ENCODE measurements at places on chromosomes 16 and 17.

DNA sequence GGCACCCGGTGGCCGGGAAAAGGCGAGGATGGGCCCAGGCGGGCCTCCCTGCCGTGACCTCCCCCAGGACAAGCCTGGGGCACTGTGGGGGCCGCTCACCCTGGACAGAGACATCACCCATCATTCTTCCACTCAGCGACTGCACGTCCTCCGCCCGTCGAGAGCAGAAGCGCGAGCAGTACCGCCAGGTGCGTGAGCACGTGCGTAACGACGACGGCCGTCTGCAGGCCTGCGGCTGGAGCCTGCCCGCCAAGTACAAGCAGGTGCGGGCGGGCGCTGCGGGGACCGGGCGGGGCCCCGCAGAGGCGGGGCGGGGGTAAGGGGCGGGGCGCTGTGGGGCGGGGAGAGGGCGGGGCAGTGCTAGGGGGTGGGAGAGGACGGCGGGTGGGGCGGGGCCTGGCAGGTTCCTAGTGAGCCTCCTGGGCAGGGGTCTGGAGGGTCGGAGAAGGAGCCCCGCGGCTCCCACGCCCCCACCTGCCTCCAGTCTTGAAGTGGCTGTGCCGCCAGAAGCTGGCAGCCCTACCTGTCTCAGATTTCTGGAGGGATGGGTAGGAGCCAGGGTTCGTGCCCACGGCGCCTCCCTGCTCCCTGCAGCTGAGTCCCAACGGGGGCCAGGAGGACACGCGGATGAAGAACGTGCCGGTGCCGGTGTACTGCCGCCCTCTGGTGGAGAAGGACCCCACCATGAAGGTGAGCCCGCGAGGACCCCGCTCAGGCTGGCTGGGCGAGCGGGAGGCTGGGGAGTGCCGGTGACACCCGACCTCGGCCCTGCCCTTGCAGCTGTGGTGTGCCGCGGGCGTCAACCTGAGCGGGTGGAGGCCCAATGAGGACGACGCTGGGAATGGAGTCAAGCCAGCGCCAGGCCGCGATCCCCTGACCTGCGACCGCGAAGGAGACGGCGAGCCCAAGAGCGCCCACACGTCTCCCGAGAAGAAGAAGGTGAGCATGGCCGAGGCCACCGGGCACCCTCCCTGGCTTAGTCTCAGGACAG, 7.5 kb downstream of the NME3 start:
- no peak for DNase-seq

DNA sequence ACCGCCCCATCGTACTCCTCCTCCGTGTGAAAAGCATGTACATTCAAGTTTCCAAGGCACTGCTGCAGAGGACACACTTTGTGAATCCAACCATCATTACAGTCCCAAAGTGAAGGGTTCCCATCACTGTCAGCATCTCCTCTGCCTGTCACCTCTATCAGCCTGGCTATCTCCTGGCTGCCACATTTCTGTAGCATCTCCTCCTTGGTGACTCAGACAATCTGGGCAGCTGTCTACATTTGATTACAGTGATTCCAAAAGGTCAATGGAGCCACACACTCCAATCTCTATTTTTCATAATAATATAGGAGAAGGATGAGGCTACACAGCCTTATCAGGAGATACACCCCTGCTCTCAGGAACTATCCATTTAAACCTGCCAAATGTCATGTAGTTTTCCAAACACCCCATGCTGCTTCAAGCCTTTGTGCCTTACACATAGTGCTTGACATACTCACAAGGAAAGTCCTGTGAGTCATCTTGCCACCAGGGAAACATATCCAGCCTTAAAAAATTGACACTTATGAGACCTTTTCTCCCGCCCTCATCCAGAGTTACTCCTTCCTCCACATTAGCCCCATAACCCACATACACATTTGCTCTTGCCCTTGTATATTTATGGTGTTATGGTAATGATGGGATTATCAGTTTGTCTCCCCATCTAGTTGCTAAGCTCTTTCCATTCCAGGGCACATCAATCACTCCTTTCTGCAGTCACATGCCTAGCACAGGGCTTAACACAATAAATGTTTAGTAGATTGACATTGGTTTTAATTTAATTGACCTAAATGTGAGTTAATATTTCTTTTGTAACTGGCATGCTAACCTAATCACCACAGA, 250.1 kb upstream of the CDH5 start:
- DNase-seq = no peak

DNA sequence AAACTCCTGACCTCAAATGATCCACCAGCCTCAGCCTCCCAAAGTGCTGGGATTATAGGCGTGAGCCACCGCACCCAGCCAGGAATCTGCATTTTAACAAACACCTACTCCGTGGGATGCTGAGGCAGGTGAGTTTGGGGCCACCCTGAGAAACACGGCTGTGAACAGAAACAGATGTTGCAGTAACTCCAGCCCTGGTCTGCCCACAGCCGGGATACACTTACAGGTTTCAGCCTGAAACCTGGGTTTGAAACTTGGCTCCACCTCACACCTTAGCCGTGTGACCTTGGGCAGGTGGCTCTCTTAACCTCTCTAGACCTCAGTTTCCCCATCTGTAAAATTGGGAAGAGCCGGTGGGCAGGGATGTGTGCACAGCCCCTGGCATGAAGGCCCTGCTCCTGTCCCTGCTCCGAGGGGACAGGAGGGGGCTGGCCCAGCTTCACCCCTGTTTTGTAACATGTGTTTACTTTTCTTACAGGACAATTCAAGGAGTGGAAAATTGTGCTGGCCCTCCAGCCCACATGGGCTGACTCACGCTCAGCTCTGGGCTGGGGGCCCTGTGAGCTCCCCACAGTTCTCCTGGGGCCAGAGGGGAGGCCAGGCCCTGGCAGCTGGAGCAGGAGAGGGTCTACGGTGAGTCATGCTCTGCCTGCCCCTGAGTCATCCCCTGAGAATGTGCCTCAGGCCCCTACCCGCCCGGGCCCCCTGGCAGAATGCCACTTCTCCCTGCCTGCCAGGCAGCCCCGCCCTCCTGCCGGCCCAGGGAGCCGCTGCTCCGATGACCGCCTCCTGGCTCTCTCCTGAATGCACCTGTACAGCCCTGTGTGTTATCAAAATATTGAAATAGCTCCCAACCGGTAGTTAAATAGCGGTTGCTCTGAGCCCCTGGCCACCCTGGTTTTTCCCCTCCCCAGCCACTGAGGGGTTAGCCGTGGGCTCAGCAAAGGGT, 7.7 kb upstream of the PPL start:
- no peak for DNase-seq

DNA sequence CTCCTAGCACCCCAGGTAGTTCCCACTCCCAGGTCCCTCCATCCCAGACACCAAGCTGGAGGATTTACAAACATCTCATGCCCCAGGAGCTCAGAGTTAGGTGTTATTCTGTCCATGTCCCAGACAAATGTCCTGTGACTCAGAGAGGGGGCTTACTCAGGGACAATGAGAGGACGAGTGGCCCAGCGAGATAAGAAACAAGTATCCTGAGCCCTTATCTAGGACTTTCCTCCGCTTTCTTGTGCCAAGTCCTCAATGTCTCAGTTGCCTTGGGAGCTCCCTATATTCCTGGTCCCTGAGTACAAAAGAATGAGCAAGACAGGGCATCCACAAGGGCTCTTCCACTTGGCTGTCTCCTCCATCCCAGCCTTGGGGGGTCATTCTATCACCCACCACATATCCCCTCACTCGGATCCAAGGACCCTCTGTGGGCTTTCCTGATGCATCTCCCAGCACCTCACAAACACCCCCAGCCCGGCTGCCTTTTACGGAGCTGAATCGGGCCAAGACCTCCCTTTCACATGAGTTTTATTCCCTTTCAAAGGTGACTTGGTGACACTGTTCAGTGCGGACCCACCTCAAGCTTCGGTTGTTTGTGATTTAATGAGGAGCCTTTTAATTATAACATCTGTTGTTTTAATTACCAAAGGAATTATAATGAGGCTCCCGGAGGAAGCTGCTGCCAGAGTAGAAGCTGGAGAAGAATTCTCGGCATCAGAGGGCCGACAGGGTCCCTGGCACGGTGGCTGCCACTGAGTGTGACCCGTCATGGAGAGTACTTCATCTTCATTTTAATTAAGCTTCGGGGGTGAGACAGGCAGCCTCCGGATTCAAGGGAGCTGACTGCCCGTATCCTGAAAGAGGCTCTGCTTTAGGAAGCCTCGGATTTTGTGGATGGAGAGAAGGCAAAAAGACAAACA, 121.5 kb downstream of the WSCD1 start:
- no peak for DNase-seq

DNA sequence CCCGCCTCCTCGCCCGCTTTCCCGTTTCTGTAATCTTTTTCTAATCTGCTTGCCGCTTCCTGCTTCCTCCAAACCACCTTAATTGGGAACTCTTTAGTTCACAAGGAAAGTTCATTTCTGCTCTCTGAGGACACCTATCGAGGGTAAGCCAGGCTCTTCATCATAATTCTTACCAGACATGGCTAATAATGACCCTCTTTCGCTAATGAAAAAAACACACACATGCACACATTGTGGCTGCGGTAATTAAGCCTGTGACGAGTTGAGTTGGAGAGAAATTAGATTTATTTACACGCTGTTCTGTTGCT, 100.6 kb downstream of the ZNF423 start:
- DNase-seq = no peak

DNA sequence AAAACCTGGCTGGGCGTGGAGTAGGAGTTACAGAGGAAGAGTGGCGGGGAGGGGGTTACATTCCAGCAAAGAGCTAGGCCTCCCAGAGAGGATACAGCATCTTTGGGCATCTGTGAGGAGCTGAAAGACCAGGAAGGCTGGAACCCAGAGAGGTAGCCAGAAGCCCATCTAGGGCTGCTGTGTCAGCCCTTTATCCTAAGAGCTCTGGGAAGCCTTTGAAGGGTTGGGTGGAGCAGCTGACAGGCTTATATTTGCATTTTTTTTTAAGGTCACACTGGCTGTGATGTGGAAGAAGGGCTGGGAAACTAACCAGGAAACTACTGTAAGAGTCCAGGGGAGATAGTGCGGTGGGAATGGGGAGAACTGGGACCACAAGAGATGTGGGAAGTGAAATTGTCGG, 6.8 kb upstream of the CNOT1 start:
- no peak for DNase-seq

DNA sequence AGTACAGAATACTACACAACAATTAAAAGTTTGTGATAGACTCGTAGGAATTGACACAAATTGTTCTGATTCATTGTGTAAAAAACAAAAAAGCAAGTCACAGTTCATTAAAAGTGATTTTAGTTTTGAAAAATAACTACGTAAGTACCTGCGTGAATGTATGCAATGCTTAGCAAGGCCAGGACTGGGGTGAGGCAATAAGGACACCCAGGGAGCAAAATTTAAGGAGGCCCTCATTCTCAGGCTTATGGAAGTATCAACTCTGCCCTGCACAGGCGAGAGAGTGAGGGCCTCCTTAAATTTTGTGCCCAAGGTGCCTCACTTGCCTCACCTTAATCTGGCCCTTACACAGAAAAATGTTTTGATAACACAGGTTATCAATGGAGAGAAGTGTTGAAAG, 31.4 kb downstream of the NOG start:
- no peak for DNase-seq

- DNase-seq = no peak
These were observed 94.4 kb downstream of the STXBP4 start for GRCh38 chr17:55062921-55063320.

- DNase-seq = no peak
These were observed 122.6 kb downstream of the USP22 start for GRCh38 chr17:20920095-20920814.

DNA sequence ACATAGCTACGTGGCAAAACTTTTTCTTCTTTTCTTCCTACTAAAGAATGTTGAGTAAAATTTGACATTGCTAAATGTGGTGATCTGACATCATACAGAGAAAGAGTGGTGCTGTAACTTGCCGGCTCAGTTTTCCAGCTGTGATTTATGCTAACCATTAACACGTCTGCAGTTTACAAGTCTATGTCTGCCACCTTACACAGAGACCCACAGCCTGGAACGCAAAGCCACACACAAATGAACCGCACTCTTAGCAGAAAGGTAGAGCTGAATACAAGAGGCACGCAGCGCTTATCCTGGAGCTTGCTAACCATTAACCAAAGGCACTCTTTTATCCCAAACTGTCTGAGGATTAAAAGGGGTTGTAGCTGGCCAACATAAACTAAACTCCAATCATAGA, 31.9 kb downstream of the CACNG1 start:
- DNase-seq = no peak

- no peak for DNase-seq
These were observed 21.2 kb upstream of the GCSH start for GRCh38 chr16:81117436-81117835.

DNA sequence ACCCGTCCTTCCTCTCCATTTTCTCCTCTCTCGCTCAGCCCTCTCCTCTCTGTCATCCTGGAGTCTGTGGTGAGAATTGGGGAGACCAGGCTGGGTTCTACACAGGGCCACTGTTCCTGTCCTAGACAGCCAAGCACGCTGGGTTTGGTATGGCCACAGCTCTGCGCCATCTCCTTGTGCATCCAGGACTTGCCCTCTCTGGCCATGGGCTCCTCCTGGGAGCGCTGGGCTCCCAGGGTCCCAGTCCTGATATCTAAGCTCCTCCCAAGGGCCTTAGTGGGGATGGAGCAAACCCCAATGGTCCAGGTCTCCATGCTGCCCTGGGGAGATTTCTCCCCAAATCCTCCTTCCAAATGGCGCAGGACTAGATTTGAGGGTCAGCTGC, 27.2 kb upstream of the ITGA3 start:
- DNase-seq = no peak

DNA sequence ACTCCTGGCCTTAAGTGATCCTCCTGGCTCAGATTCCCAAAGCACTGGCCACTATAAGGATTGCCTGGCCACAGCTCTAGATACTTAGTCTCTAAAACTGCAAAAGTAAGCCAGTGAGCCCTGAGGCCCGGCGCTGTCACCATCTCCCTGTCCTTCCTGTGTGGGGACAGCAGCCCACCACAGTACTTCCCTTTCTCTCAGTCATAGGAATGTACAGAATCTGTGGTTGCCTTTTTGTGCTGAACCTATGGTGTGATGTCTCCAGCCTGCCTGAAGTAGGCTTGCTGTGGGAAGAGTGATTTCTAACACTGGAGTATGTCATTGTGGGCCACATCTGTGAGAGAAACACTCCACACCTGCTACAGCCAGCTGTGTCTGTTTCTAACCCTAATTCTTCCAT, 24.7 kb downstream of the NTAN1 start:
- DNase-seq = no peak

DNA sequence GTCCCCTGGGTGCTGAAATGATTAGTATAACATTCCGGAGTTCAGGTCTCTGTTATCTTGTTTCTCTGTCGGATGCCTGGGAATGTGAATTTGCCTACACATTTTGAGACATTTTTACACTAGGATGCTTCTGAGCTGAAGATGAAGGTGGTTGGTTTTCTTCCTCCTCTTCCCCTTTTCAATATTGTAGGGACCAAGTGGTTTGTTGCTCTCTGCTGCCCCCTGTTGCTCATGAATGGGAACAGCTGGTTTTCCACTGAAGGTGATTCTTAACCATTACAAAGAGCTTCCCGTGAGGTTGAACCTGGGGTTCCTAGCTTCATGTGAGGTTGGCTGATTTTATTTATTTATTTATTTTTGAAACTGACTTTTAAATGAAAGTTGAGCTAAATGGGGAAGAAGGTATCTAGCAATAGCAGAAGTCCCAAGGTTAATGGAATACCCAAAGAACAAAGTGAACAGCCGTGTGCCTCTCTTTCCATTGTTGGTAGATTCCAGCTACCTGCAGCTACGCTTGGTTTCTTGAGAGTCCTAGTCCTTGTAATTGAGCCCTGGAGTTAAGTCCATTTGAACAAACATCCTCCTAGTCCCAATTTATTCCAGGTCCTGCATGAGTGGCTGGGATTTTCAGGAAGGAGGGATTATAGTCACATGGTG, 983.9 kb upstream of the EEF2KMT start:
- DNase-seq = peak; percentile 11

Measured in GM13977 (cell line).